Activated T-cell treated with anti-CD3 and anti-CD28 coated beads for 24 hours (primary cell): ENCODE measurements at places on chromosomes 5 and 9.
A peak's percentile ranks its signal among the peaks of the same experiment; 100 is the strongest.

- DNase-seq, result no peak
Observed at GRCh38 chr9:89738137-89738932, 133.5 kb downstream of the GADD45G start.

DNA sequence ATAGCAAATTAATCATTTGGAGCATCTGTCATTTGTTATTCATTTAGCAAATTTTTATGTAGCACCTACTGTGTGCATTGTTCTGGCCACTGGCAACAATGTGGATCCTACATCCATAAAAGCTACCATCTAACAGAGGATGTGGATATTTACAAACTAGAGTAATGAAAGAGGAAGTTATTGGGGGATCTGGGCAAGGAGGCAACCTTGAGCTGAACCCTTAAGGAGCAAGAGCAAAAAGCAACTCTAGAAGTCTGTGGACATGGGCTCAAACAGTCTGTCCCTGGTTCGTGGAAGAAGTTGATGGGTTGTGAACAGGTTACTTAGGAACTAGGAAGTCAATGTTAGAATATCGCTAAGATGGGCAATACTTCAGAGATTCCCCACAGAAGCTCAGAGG, 259.9 kb downstream of the SYK start:
- DNase-seq, result no peak

GRCh38 chr9:80893190-80893589, 796.2 kb downstream of the TLE1 start:
- DNase-seq, result no peak

- DNase-seq, result no peak
Observed at GRCh38 chr5:25754895-25755294, 1110.1 kb upstream of the CDH10 start.

- DNase-seq, result no peak
Observed at GRCh38 chr9:77954013-77954665, 77.5 kb downstream of the GNAQ start.

DNA sequence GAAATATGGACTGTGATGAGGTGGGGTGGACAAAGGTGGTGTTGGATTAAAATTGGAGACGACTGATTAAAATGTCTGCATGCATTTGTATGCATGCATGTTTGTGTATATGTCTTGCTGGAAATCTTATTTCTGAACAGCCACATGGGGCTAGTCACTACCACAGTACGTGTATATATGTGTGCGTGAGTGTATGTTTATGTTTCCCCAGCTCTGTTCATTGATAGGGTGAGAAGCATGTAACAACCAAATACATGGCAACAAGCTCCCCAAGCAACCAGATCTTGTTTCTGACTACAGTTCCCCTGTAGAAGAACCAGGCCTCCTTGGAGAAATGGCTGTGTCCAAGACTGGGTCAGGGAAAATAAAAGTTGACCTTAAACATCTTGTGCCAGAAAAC, 139.7 kb downstream of the GNA14 start:
- DNase-seq, result no peak

DNA sequence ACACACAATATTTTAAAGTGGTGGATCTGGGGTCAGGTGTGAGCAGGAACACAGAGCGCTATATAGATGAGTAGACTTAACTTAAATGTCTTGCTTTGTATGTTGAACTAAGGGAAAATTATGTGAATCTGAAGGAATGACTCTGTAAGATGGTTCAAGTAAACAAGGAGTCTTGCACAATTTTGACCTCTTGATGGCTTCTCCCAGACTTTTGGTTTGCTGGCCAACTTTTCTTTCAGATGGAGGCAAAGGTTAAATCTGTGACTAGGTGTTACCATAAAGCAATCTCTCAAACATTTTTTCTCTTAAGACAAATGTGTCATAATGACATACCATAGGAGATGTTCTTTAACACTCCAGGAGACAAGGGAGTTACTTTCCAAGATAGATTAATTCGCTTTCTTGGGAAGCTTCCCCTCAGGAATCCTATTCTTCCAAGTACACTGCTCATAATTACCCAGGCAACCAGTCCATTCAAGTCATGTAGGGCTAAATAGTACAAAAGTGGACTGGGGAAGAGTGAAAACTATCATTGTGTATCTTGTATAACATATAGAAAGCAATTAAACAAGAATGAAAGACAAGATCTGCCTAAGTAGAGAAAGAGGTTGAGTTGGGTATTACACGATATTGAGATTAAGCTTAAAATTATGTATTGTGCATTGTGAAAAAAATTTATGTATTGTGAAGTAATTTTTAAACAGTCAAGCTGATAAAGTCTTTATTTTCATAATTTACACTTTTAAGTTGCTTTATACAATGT, 60.3 kb upstream of the SLC27A6 start:
- no peak for DNase-seq

DNA sequence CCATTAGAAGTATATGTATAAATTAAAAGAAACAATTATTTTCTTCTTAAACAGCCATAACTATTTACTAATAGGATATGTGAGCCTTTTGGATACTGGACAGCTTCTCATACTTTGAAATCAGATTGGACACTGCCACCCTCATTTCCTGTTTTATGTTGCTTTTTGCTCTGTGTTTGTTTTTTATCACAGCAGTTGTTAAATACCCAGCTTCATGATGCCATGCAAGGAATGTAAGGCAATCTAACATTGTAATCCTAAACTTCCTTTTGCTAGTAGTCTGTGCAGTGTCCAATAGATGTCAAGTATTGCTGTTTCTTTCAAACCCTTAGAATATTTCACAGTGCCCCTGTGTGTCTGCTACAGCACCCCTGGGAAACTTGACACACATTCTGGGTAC, 56.2 kb downstream of the CNTLN start:
- no peak for DNase-seq

- no peak for DNase-seq
Observed at GRCh38 chr9:101326501-101326900, 58.3 kb downstream of the BAAT start.

DNA sequence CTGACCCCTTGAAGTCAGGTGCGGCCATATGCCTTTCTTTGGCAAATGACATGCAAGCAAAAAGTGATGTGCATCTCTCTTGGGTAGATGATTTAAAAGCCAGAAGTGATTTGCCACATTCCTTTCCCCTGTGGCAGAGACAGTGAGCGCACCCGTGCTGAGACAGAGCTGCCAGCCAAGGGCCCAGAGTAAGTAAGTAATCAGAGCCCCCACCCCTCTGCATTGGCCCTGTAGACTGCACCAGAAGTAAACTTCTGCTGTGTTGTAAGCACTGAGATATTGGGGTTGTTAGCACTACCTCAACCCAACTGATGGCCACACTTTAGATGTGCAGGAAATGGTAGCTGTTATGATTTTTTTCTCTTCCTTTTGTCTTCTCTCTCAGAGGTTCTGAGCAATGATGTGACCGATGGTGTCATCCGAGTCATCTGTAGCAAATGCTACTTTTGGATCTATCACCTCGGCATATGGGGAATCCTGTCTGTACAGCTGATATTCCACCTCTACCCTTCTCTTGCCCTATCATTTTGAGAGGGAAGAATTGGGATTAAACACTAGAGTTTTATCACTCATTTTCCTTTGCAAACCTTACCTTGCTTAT, 58.0 kb downstream of the DOCK2 start:
- no peak for DNase-seq

GRCh38 chr9:70411121-70411929, 3.1 kb downstream of the KLF9 start:
- DNase-seq, result peak; percentile 52

DNA sequence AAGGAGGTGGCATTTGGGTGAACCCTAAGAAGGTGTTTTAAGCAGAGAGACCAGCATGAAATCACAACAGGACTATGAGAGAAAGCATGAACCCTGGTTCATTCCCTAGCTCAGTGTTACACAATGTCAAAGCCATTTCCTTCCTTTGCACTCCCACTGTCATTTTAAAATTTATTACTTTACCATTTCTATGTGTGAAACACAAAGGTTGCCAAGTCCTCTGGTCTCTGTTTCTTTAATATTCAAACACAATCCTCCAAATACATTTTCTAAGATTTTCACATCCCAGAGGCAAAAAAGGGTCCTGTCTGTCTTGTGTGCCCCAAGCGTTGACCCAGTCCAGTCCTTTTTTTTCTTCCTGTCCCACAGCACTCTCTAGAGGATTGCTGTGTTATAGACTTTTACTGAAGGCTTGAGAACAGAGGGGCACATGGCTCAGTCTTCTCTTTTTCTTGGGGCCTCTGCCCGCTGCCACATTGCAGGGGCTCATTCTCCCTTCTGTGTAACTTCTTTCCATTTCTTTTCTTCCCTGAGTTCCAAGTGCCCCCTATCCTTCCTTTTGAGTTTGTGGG, 78.6 kb upstream of the SLC28A3 start:
- DNase-seq, result no peak

- DNase-seq, result no peak
Observed at GRCh38 chr5:76816110-76816831, 2.6 kb upstream of the F2RL1 start.

GRCh38 chr9:77305622-77306400, 128.5 kb downstream of the VPS13A start:
- no peak for DNase-seq

- no peak for DNase-seq
Observed at GRCh38 chr5:92051741-92052140, 668.6 kb upstream of the ARRDC3 start.

- no peak for DNase-seq
Observed at GRCh38 chr5:109739741-109740728, 50.3 kb downstream of the MAN2A1 start.

- no peak for DNase-seq
Observed at GRCh38 chr9:37575001-37575400, 1.2 kb downstream of the FBXO10 start.

GRCh38 chr5:125038477-125038876, 292.0 kb upstream of the ZNF608 start:
- no peak for DNase-seq

DNA sequence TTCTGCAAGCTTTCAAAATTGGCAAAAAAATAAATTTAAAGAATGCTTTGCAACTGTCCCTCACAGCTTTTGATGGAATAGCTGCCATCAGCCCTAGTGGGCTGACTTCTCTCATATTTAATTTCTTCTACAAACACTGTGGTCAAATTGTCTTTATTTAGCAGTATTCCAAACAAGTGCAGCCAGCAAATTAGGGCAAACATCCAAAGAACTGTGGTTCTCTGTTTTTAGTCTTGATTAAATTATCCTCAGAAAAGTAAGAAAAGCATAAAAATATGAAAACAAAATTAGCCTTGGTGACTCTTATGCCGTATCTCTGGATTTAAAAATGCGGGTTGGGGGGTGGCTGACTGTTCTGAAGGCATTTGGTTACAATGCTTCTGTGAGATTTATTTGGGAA, 95.8 kb upstream of the RETREG1 start:
- DNase-seq, result no peak

GRCh38 chr5:162485666-162486292, 418.2 kb downstream of the GABRG2 start:
- no peak for DNase-seq

- DNase-seq, result no peak
Observed at GRCh38 chr5:108437425-108437824, 55.5 kb upstream of the FBXL17 start.

DNA sequence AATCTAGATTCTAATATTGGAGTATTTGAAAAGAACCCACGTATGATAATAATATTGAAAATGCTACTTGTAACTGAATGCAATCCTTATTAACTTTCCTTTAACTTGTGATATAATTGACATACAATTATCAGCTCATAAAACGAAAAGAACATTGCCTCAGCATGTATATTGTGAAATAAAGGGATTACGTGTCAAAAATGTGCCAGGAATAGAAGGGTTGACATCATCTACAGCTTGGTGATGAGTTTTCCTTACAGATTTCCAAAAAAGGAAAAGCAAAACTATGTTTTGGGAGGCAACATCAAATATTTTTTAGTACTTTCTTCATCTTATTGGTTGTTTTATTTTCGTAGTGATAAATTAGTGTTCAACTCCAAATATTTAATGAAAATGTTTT, 266.0 kb upstream of the PTGER4 start:
- DNase-seq, result no peak

DNA sequence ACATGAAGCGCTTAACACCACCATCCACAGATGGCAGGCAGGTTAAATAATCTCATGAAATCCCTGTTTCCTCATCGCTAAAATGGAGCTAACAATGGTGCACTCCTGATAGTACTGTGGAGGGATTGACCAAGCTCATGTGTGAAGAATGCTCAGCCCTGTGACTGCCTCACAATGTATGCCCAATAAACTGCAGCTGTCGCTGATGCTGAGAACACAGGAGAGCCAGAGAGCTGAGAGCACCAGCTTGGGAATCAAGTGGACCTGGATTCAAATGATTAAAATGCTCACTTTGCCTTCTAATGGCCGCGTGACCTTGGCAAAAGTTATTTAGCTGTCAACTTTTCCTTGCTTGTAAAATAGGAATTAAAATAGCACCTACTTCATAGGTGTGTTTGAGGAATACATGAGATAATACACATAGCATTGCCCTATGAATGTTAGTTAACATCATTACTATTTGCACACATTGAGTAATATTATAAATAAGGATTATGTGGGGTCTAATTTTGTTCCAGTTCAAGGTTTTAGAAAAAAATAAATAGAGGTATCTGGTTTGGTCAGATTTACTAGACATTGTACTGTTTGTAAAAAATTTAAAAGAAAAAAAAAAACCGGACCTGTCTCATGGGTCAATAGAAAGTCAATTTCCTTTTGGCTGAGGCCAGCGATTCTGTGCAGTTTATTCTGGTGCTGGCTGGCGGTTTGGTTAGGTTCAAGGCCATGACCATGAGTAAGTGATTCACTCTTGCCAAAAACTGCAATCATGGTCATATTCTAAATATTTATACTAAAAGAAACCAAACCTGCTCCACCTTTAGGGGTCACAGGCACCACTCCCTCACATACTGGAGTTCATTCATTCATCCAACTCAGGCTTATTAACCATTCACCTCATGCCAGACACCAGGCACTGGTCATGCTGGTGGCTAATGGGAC, 101.3 kb downstream of the SH3TC2 start:
- DNase-seq, result no peak

- DNase-seq, result no peak
Observed at GRCh38 chr5:142619815-142620214, 66.1 kb downstream of the FGF1 start.

DNA sequence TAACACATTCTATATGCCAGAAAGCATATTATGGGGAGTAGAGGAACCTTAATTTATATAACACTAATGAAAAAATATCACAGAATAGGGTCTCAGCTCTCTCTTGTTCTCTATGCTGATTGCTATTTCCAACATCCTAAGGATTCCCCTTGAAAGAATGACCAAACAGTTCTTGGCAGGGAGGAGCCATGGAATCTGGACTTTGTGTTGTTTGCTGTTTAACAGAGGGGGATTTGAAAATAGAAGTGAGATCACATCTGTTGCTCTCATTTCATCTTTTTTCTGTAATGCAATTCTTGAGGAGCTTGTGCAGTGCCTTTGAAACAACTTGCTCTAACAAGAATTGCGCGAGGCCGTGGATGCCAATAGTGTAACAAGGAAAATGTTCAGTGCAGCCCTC, 755.3 kb downstream of the TLE1 start:
- no peak for DNase-seq

- no peak for DNase-seq
Observed at GRCh38 chr9:12933957-12934356, 159.1 kb downstream of the LURAP1L start.

DNA sequence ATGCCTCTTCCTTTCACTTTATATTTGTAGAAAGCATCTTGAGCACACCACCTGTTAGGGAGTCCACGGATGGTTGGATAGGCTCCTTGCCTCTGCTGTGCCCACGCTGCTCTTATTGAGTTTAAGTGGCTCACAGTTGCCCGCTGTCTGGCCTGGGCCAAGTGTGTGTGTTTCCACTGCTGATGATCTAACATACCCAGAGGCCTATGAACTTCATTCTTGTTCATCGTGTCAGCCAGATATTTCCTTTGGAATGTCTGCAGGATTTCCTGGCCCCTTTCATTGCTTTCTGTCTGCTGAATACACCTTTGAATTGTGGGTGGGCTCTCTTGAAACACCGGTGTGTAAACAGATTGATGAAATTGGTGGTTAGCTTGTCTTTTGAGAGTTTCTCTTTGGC, 46.6 kb downstream of the MVB12B start:
- no peak for DNase-seq
